ENCODE measurements at places on chromosomes 2 and 18. TPM values are rescaled to one million over a fixed set of nuclear protein-coding genes. Genes with fewer than 3 reads are reported as not detected.

The UGT1A1 gene
- total RNA-seq = 0.78 TPM

The KLF11 gene
- total RNA-seq = 3.6 TPM

The DSC1 gene
- not detected for total RNA-seq

The PSMA8 gene
- total RNA-seq = not detected

The CACNB4 gene
- 0.15 TPM for total RNA-seq

The ZNF521 gene
- not detected for total RNA-seq

The ARPC2 gene
- total RNA-seq = 295 TPM

The TMEM185B gene
- 48.4 TPM for total RNA-seq

The ARHGAP25 gene
- total RNA-seq = 0.18 TPM

The PTCD3 gene
- total RNA-seq = 111 TPM

The TRIM43 gene
- not detected for total RNA-seq

The IL36A gene
- total RNA-seq = not detected

The CARF gene
- 1.3 TPM for total RNA-seq

The RTKN gene
- total RNA-seq = 20.2 TPM

The ACTR1B gene
- total RNA-seq = 42.1 TPM

The ST8SIA3 gene
- total RNA-seq = not detected

The DTNA gene
- 0.31 TPM for total RNA-seq

The GPR35 gene
- 0.61 TPM for total RNA-seq

The POTEE gene
- not detected for total RNA-seq

The LCT gene
- 0.05 TPM for total RNA-seq

The OST4 gene
- 562 TPM for total RNA-seq

The ANO7 gene
- total RNA-seq = 2.0 TPM

The ZBTB7C gene
- 0.23 TPM for total RNA-seq

The NPPC gene
- 0.21 TPM for total RNA-seq

The NT5C1B gene
- not detected for total RNA-seq

The SCN1A gene
- not detected for total RNA-seq

The PFN4 gene
- 2.0 TPM for total RNA-seq

The OTOF gene
- total RNA-seq = 0.13 TPM

The SPDYA gene
- total RNA-seq = 0.20 TPM

The CROCC2 gene
- not detected for total RNA-seq

The DCDC2C gene
- not detected for total RNA-seq

The ATP6V1C2 gene
- total RNA-seq = 0.15 TPM

The ZEB2 gene
- 8.3 TPM for total RNA-seq

The ZC3H15 gene
- 81.4 TPM for total RNA-seq

The ZSWIM2 gene
- not detected for total RNA-seq

The FBXO11 gene
- 57.2 TPM for total RNA-seq

The ACADL gene
- 0.14 TPM for total RNA-seq

The C2orf80 gene
- total RNA-seq = not detected

The UGT1A10 gene
- not detected for total RNA-seq

The TEX44 gene
- not detected for total RNA-seq

The IL1A gene
- total RNA-seq = 0.20 TPM

The GLI2 gene
- total RNA-seq = 22.1 TPM

Data from A549 treated with Hydrocortisone at 1 μM for 4 hours (cell line).